Stimulated activated CD8-positive, alpha-beta memory T cell treated with anti-CD3 and anti-CD28 coated beads, Interleukin-4, amount 100 ng/mL, for 1 hour (primary cell): ENCODE measurements at places on chromosomes 5 and 9.

- DNase-seq, result no peak
These were observed 18.1 kb upstream of the SYK start for GRCh38 chr9:90783552-90783951.

- DNase-seq, result no peak
These were observed 295.5 kb downstream of the YTHDC2 start for GRCh38 chr5:113808956-113809355.

GRCh38 chr5:132776938-132777208 lies 166 bp downstream of the SEPTIN8 start:
- DNase-seq, result no peak

DNA sequence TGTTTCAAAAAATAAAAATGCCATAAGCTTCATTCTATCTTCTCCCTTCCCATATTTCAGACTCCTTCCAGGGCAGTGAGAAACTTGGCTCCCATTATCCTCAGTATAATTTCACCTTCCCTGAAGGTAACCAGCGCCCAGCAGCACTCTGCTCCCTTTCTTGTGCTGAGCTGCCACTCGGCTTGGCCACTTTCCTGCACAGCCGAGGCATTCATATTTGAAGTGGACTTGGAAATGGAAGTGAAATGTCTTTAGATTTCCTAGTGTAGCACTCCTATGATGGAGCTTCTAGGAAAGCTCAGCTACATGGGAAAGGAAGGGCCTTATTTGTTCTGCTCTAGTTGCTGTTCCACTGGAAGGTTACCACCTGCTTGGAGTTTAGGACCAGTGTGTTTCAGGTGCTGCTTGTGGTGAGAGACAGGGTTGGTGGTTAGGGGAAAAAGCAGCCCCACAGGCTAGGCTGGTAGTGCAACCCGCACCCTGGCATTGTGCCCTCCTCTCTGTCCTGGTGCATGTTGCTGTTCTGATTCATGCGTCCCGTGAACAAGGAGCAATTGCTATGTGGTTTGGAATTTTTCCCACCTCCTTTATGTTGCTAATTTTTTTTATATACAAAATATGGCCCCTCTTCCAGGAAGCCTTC lies 53.8 kb downstream of the RAD23B start:
- DNase-seq, result no peak

DNA sequence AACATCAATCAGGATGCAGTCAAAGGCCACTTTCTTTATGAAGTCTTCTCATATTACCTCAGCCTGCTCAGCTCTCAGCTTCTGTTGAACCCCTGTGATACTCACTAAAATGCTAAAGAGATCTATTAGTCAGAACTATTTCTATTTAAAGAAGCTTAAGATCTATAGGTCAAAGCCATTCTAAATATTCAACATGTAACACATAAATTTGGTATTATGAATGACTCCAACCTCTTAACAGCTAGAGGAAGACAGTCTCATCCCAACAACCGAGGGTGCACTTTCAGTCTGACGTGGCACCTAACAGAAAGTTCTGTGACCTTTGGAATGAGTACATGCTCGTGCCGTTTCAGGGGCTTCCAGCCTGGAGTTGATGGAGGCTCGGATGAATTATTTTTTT lies 301.5 kb upstream of the VLDLR start:
- DNase-seq, result no peak

DNA sequence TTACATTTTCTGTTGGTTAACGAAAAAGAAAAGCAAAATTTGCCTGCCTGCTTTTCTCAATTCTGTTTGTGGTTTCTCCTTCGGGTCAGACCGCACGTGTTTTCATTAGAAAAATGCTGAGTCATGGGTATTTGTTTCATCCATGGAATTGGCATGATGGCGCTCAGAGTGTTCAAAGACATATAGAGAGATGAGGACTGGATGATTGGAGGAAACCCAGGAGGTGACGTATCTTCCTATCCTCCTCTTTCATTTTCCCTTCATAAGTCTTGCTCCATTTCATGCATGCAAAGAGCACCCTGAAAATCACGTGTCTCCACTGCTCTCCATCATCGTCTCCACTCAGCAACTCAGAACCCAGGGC lies 353.8 kb upstream of the WWC1 start:
- DNase-seq, result no peak

- DNase-seq, result no peak
These were observed 7.7 kb upstream of the ADRA1B start for GRCh38 chr5:159908591-159908940.

- no peak for DNase-seq
These were observed 168.5 kb downstream of the SLC24A2 start for GRCh38 chr9:19620326-19620725.

DNA sequence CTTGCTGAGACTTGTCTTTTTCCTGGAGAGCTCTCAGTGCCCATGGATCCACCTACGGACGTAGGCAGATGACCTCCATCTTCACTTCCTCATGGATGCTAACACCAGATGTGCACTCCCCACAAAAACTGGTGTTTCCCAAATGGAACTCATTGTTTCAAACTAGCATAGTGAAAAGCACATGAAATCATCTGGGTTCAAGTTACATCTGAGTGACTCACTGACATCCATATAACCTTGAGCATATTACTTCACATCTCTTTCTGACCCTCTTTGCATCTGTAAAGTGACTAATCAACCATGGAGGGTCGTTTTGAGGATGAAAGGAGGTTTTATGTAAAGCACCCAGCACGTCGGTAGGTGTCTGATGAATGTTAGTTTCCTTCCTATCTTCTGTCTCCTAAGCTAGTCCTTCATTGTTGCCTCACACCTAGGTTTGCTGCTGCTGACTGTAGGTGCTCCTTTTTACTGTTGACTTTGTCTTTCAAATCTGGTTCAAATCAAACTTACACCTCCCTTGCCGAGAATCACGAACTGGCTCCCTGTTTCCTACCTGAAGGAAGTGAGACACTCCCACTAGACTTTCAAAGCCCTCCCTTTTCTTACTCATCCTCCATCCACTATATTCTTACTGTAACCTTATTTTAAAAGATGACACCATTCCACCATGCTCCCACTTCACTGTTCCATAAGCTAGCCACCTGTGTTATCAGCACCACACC lies 10.3 kb downstream of the OCLN start:
- DNase-seq, result no peak

DNA sequence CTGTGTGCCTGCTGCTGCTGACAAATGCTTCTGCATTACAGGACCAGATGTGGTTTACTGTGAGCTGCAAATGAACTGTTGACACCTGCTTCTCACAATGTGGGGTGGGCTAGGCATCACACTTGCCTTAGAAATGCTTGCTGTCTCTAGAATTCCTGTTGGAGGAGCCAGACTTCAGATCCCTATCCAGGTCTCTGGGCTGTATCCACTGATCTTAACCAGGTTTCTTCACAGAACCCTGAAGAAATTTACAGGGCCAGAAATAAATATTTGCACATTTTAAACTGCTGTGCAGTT lies 255.4 kb downstream of the FAM114A2 start:
- DNase-seq, result no peak

DNA sequence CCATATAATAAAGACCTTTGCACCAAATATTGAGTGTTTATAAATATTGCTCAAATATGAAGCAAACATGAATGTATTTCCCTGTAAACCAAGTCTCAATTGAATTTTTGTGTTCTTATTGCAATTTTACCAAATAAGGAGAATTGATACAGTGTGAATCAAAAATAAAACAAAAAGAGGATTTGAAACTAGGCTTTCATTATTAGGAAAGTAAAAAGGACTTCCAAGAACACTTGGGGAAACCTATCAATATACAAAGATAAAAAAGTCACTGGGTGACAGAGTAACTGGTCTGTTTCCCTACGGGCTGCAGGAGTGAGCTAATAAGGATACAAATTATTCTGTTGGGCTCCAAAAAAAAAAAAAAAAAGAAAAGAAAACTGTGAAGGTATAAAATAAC lies 44.8 kb upstream of the SNX2 start:
- DNase-seq, result no peak

- no peak for DNase-seq
These were observed 2.1 kb downstream of the RNU6ATAC start for GRCh38 chr9:134162212-134162775.

- DNase-seq, result no peak
These were observed 1.9 kb upstream of the SPDL1 start for GRCh38 chr5:169581580-169582227.

GRCh38 chr9:91418215-91418610 lies 5.4 kb downstream of the NFIL3 start:
- DNase-seq, result no peak

DNA sequence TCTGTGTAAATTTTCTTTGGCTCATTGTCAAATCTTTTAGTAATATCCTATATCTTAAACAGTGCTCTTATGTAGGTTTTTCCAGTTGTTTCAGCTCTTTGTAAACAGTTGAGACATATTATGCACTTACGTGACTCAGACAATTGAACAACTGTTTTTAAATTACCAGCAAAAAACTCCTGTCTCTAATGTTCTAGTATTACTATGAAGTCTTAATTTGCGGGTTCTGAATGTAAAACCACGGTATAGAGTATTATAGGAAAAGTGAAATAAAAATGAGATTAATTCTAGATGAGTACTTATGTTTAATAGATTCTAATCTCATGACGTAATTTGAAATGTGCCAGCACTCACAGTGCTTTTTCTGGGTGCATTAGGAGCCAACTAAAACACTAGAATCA lies 136.0 kb downstream of the GDNF start:
- no peak for DNase-seq

DNA sequence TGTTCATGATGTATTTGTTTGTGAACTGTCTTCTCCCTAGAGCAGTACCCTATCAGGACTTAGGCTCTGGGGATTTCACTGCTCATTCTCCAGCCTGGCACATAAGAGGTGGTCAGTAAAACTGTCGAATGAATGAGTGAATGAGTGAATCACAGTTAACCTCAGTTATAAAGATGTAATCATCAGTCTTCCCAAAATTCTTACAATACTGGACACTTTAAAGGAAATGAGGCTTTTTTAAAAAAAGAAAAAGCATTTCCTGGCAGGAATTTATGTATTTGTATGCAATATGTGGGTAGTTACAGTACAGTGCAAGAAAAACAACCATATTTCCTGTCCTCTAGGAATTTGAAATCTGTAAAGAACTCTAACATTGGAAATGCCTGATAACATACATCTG lies 59.6 kb downstream of the RAI14 start:
- no peak for DNase-seq

GRCh38 chr9:17387565-17387964 lies 191.3 kb upstream of the SH3GL2 start:
- DNase-seq, result no peak

- DNase-seq, result no peak
These were observed 235.5 kb downstream of the RFX3 start for GRCh38 chr9:3290231-3290840.

GRCh38 chr9:33506626-33507370 lies 17.3 kb upstream of the ANKRD18B start:
- no peak for DNase-seq
